ENCODE measurements at places on chromosomes 5 and 9. TPM values are rescaled to one million over a fixed set of nuclear protein-coding genes. Genes with fewer than 3 reads are reported as not detected.

The PCDHGC3 gene
- 47.8 TPM for total RNA-seq

The SELENOP gene
- 261 TPM for total RNA-seq

The GLT6D1 gene
- not detected for total RNA-seq

- peaks cover 4% of the 10 kb centered on the region for H3K36me3 ChIP-seq
- no peak overlapping the region for H3K27ac ChIP-seq
Observed at GRCh38 chr9:14081745-14082144, 232.2 kb downstream of the NFIB start.

GRCh38 chr9:130794923-130795495 is 40.0 kb upstream of the ABL1 start:
- no peak for DNase-seq
- H3K27ac ChIP-seq, result peak overlapping the region; percentile 77
- H3K27me3 ChIP-seq, result no peaks in the 10 kb centered on the region
- H3K36me3 ChIP-seq, result no peaks in the 10 kb centered on the region
- no peak overlapping the region for H3K4me3 ChIP-seq

- no peak overlapping the region for H3K4me3 ChIP-seq
- H3K4me1 ChIP-seq, result peaks cover 11% of the 10 kb centered on the region
- no peaks in the 10 kb centered on the region for H3K36me3 ChIP-seq
Observed at GRCh38 chr5:1162276-1162675, 39.1 kb upstream of the SLC6A19 start.

The GRXCR2 gene
- not detected for total RNA-seq

DNA sequence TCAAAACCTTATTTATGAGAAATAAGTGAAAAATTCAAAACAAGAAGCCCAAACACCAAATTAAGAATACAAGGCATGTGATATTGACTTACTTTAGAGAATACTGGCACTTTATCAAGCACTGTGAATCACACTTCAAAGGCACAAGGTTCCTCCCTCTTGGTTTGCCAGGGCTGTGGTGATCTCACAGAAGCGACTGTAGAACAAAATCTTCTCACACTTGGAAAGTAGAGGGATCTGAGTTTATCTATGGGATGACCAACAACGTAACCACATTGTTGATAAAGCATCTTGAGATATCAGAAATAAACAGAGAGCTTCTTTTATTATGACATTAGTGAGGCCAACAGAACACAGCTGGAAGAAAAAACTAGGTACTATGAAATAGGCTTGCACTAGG is 295.9 kb downstream of the NFIB start:
- DNase-seq, result no peak
- H3K27me3 ChIP-seq, result no peaks in the 10 kb centered on the region
- peaks cover 4% of the 10 kb centered on the region for H3K4me1 ChIP-seq
- H3K4me3 ChIP-seq, result no peak overlapping the region

DNA sequence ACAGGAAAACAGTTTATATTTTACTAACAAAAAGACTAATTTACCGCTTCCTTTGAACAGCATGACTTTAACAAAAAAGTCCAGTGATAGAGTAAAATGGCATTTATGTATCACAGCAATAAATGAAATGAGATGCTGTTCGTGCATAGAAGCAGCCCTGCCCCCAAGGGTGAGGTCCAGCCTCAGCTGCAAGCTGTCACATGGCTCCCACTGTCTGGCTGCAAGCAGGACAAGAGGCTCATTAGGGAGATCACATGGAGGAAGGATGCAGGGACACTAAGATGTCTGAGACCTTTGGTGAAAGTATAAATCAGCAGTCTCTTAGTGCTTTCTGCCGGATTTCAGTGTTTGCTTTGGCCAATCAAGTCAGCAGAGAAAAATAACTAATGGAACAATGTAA is 23.0 kb downstream of the GDNF start:
- no peak overlapping the region for H3K4me3 ChIP-seq
- DNase-seq, result no peak
- H3K27me3 ChIP-seq, result no peaks in the 10 kb centered on the region

DNA sequence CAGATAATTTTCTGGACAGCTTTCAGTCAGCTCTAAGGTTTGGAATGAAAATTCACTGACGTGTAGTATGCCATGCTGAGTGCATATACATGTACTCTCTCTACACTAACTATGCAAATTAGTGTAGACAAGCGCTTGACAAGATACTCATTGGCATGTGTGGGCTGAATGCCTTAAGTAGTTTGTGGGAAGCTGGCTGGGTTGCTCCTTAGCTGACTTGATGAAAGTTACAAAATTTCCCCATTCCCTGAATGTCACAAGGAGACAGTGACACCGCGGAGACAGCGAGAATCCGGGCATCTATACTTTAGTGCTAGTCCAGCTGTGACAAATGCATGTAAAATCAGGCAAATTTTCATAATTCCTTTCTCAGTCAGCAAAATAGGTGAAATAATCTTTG is 51.6 kb upstream of the C5orf46 start:
- no peak for DNase-seq
- H3K4me3 ChIP-seq, result no peak overlapping the region
- H3K4me1 ChIP-seq, result no peaks in the 10 kb centered on the region
- H3K36me3 ChIP-seq, result no peaks in the 10 kb centered on the region
- H3K27ac ChIP-seq, result no peak overlapping the region

DNA sequence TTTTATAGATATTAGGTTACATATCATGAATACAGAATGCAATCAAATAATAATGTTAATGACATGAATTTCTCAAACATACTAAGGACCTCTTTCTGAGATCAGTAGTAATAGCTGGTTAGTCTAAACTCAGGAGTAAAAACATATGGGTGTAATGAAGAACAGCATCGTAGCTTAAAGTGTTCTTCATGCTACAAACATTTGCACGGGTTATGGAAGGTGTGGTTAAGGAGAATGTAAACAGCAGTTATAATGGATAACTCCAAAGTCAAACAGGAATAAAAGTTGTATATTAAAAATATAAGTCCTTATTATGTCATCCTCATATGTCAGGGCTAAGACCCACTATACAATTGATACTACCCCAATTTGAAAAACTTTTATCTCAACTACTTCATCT is 112.5 kb downstream of the RICTOR start:
- no peaks in the 10 kb centered on the region for H3K4me1 ChIP-seq
- H3K4me3 ChIP-seq, result no peak overlapping the region
- H3K27me3 ChIP-seq, result no peaks in the 10 kb centered on the region
- no peak for DNase-seq
- no peak overlapping the region for H3K27ac ChIP-seq

The ANKRD18A gene
- 0.14 TPM for total RNA-seq

DNA sequence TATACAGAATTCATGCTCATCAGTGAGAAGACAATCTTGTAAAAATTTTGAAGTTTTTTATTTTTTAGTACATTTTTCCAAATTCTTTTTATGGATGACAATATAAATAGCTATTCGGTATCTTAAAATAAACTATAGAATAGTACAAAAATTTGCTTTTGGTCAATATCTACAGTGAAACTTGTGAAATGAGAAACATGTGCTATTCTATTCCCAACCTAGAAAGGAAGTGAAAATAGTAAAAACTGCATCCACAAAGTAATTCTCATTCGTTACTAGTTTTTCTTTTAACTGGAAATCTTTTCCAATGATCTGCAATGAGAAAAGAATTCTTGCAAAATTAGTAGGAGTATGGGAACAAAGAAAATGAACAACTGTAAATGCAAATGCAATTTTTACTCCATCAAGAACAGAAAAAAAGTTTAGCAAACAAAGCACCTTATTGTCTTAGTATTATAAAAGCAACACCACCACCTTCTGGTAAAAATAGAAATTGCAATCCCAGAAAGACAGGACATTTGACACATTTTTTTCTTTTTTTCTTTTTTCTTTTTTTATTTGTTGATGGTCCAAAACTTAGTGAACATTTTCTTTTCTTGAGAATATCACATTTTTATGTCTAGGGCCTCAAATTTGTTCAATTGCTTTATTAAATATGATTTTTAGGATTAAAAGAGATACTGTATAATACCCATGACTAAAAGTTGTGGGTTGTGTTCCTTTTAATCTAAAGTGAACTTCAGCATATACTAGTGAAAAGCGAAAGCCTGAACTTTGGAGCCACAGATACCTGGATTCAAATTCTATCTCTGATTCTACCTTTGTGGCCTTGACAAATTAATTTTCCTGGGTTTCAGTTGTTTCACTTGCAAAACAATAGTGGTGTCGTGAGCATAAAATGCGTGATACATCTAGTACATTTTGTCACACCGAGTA is 72.3 kb downstream of the SLCO4C1 start:
- H3K36me3 ChIP-seq, result no peaks in the 10 kb centered on the region
- DNase-seq, result no peak
- no peak overlapping the region for H3K4me3 ChIP-seq
- no peaks in the 10 kb centered on the region for H3K4me1 ChIP-seq
- no peak overlapping the region for H3K27ac ChIP-seq

DNA sequence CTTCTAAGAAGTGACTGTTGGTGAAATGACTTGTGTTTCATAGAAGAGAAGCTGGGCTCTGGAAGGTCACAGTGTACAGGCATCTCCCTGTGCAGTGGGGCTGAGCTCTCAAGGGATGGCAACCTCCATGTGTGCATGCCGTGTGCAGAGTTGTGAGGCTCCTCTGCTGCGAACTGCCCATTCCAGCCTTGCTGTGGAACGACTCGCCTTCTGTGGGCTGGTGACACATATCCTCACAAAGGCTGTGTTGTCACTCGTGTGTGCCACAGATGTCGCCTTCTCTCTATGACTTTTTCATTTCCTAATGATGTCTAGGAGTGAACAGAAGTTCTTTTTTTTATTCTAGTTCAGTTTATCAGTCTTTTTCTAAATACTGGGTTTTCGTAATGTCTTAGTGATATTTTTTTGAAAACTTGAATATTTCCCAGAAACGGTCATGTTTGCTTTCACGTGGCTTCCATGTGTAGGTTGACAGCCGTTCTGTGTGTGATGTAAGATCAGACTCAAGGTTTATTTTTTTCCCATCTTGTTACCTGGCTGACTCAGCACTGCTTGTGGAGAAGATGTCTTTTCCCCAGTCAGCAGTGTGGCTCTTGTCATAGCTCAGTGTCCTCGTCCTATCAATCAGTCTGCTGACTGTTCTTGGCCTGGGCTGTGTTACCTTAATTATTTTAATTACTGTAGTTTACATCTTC is 57.3 kb upstream of the CACNA1B start:
- no peaks in the 10 kb centered on the region for H3K4me1 ChIP-seq
- peaks cover 26% of the 10 kb centered on the region for H3K36me3 ChIP-seq
- H3K27me3 ChIP-seq, result no peaks in the 10 kb centered on the region
- no peak overlapping the region for H3K27ac ChIP-seq
- no peak overlapping the region for H3K4me3 ChIP-seq

GRCh38 chr9:133969681-133970580 is 22.2 kb downstream of the VAV2 start:
- H3K27me3 ChIP-seq, result no peaks in the 10 kb centered on the region
- H3K36me3 ChIP-seq, result no peaks in the 10 kb centered on the region
- no peaks in the 10 kb centered on the region for H3K4me1 ChIP-seq
- DNase-seq, result no peak
- H3K27ac ChIP-seq, result no peak overlapping the region

The SPAAR gene
- total RNA-seq, result 5.5 TPM

DNA sequence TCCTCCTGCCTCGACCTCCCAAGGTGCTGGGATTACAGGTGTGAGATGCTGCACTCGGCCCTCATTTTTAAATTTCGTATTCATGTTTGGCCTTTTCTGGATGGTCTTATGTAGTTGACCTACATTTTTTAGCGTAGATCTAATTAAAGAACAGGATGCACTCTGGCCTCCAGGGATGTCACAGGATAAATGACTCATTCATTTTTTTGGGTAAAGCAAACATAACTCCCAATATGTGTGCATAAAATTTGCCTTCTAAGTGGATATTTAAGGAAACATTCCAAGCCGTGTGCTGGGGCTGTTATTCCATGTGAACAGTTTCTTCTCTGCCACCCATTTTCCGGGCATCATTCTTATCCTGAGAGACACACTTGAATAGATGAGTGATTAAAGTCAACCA is 501.6 kb downstream of the IRX1 start:
- no peak overlapping the region for H3K4me3 ChIP-seq
- no peaks in the 10 kb centered on the region for H3K27me3 ChIP-seq
- no peak overlapping the region for H3K27ac ChIP-seq

The PCDHB15 gene
- total RNA-seq, result 2.9 TPM

- no peaks in the 10 kb centered on the region for H3K36me3 ChIP-seq
- H3K27me3 ChIP-seq, result no peaks in the 10 kb centered on the region
- no peaks in the 10 kb centered on the region for H3K4me1 ChIP-seq
- no peak for DNase-seq
- no peak overlapping the region for H3K27ac ChIP-seq
Observed at GRCh38 chr5:101942321-101942882, 353.7 kb downstream of the SLCO4C1 start.

DNA sequence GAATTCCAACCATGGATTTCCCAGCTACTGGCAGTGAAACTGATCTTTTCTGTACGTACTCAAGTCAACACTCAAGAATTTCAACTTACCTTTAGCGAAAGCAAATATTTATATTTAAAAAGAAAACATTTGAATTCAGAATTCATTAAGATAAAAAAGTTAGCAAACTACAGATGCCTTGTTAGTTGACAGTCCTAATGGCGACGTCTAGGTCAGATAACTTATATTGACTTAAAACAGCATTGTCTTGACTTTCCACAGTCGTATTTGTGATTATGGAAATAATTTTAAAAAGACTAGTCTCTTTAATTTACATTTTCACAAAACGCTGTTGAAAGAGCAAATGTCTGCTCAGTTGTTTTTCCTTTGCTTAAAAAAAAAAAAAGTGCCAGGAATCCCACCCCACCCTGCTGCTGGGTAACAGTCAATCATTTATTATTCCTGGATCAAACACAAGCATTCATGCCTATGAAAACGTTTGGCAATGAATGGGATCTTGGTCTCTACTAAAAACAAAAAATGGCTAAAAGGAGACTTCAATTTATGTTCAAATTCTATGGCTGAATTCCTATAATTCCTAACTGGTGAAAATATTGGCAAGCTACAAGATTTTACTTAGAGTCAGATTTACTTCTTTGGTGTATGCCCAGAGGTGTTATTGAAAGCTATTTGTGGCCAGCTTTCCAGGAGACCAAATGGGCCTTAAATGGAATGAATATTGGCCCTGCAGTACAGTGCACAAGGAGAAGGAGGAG is 22.0 kb downstream of the OR2S2 start:
- no peak overlapping the region for H3K27ac ChIP-seq
- H3K4me1 ChIP-seq, result peaks cover 13% of the 10 kb centered on the region
- no peaks in the 10 kb centered on the region for H3K36me3 ChIP-seq

The SLC36A3 gene
- not detected for total RNA-seq

DNA sequence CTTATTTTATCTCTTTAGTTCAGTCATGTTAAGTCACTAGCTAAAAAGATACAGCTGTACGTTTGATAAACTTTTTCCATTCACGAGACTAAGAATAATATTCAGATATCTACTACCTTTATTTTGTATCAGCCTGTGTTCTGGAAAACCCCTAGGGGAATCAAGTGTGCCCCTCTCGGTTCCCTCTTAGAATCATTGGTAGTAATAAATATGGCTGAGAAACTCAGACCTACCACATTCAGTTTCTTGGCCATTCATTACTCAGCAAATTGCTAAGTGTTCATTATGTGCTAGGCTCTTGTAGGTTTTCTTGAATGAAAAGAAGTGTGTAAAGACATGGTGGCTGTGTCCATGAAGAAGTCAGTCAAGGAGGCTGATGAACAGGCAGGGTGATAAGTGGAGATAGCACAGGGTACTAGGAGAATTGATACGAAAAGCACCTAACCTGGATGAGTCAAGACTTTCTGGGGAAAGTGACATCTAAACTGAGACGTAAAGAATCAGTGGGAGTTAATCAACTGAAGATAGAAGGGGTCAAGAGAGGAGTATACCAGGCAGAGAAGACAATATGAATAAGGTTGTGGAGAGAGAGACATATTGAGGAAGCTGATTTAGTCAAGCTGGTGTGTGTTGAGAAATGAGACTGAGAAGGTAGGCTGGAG is 86.2 kb downstream of the CSNK1G3 start:
- no peak for DNase-seq
- no peaks in the 10 kb centered on the region for H3K4me1 ChIP-seq
- no peak overlapping the region for H3K4me3 ChIP-seq
- H3K27ac ChIP-seq, result no peak overlapping the region
- no peaks in the 10 kb centered on the region for H3K36me3 ChIP-seq

All from sigmoid colon (tissue), 7 donors.